ENCODE measurements at places on chromosomes 1 and 21.

DNA sequence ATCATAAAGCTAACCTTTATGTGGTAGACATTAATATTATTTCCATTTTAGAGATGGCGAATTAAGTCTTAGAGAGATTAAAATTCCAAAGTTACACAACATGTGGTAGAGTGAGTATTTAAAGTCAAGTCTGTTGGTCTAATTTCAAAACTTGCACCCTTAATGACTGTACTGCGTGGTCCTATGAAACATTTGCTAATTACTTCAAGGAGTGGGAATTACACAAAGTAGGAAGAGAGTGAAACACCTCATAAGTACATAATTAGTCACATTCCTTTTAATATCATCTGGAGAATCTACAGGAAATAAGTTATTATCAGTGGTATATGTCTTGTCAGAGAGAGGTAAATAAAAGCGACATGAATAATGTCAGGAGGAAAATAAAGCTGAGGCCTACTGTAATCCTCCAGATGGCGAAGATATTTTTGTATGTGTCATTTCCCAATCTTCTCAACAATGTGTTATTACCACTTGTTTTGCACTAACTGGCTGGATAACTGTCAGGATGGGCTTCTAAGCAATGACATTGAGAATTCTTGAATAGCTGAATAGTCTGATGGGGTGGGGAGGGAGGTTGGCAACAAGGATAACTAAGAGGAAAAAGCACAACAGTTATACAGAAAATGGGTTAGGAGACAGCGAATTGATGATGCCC lies 95.5 kb downstream of the TNFSF18 start:
- no peak for DNase-seq

- no peak for DNase-seq
These were observed 18.2 kb downstream of the PHLDA3 start for GRCh38 chr1:201450721-201451291.

- peak; percentile 94 for DNase-seq
These were observed 41.0 kb upstream of the LIN9 start for GRCh38 chr1:226349801-226350518.

GRCh38 chr1:181284978-181285377 lies 196.5 kb downstream of the IER5 start:
- DNase-seq: no peak

GRCh38 chr1:187568067-187568466 lies 739.3 kb downstream of the PLA2G4A start:
- DNase-seq: no peak

DNA sequence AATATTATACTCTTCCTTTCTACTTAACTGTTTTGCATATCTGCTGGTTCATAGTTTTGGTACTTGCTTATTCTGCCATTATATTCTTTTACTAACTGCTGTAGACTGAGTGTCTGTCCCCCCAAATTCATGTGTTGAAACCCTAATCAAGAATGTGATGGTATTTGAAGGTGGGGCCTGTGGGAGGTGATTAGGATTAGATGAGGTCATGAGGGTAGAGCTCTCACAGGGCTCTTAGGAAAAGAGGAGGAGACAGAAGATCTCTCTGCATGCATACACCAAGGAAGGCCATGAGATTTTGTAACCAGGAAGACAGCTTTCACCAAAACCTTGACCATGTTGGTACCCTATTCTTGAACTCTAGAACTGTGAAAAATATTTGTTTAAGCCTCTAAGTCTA lies 354.1 kb upstream of the B3GALT2 start:
- DNase-seq: no peak

DNA sequence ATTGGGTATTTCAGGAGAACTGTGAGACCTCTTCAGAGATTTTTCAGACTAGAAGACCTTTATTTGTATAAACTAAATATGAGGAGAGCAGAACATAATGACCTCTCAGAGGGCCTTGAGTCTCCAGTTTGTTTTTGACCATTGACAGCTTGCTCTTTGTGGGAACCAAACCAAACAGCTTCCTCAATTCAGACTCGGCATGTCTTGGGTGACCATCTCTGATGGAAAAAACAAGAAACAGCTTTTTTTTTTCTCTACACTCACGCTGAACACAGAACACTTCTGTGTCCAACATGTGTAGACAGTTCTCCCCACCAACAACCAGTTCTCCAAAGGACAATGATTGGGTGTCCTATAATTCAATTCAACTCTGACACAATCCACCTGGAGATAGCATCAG lies 11.5 kb downstream of the ATP1A4 start:
- no peak for DNase-seq

GRCh38 chr1:235558621-235559169 lies 54.4 kb upstream of the B3GALNT2 start:
- no peak for DNase-seq

GRCh38 chr1:55605155-55605554 lies 390.0 kb upstream of the USP24 start:
- no peak for DNase-seq

- no peak for DNase-seq
These were observed 18.2 kb downstream of the CRYZ start for GRCh38 chr1:74714429-74715235.

DNA sequence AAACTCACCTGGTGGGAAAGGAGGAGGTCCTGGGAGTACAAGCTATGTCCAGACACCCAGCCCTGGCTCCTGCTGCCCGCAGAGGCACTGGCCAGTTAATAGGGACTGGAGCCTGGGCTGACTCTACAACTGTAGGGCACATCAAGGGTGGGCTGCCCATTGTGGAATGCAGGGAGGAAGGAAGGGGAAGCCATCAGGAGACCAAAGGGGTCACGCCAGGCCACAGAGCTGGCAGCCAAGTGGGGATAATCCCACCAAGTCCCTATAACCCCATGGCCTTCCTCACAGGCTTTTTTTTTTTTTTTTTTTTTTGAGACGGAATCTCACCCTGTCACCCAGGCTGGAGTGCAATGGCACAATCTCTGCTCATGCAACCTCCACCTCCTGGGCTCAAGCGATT lies 14.7 kb downstream of the TMEM53 start:
- no peak for DNase-seq

- DNase-seq: no peak
These were observed 43.5 kb downstream of the STYXL2 start for GRCh38 chr1:167137332-167137781.

- DNase-seq: no peak
These were observed 152.2 kb downstream of the S1PR1 start for GRCh38 chr1:101388904-101389546.

- DNase-seq: no peak
These were observed 433.1 kb downstream of the PCP4 start for GRCh38 chr21:40300300-40300699.

DNA sequence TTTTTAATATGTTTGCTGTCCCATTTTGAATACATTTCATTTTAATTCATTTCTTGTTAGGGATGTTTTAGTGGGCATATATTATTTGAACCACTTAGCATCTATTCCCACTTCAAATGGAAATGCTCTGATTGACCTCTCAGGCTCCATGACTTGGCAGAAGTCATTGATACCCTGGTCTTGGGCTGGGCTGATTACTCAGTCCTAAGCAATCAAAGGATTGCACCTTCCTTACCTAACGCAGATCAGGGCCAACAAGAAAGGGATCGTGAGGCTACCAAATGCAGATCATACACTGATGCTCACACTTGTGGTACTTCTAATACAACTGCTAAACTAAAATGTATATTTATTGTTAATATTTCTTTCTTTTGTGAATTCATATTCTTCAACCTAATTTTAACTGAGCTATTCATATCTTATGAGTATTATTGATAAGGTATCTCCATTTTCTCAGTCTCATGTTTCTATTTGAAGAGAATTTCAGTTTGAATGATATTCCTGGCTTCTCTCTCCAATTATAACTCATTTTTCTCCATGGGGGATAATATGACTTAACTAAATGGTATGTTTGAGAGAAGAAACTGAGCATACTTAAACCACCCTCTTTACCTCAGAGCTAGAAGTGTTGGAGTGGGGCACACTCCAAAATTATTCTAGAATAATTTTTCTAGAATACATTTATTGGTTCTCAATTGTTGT lies 615.5 kb upstream of the ADAMTS5 start:
- DNase-seq: no peak

- DNase-seq: peak; percentile 36
These were observed 101.1 kb upstream of the HNRNPU start for GRCh38 chr1:244965185-244966030.

- DNase-seq: peak; percentile 92
These were observed 362 bp upstream of the DYNLT4 start for GRCh38 chr1:44807364-44808062.

DNA sequence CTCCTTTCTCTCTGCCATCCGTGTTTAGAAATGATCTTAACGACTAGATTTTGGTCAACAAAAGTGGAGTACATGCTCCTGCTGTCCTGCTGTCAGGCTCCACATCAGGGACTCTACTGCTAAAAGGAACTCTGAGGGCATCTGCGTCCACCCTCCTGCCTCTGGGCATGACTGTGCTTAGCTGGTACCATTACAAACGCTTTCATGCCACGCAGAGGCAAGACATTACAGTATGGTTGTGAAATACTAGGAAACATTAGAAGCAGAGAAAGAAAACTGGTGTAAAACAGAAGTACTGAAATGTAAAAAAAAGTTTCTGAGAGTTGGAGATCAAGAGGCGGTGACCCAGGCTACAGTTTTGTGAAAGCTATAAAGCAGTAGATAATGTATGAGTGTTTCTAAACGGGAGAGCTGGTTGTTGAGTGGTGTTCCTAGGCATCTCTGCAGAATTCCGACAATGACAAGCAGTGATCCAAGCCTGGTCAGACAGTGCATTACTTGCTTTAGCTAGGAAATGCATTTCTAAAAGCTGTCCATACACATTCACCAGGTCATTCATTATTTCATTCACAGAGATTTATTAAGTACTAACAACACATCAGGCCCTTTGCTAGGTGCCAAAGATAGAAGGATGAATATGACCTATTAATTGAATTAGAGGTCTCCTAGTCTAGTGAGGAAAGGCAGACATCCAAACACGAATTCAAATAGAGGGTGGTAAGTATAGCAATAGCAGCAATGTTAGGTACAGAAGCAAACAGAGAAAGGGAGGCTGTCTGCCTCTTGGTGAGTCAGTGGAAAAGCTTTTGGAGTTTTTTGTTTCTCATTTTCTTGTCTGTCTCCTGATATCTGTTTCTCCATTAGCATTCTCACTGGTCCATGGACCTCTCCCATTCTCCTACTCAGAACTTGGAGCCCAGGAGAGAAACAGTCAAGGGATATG lies 401.9 kb downstream of the LMO4 start:
- no peak for DNase-seq

GRCh38 chr1:89946532-89946931 lies 48.4 kb upstream of the ZNF326 start:
- DNase-seq: no peak

- no peak for DNase-seq
These were observed 135.1 kb downstream of the AK5 start for GRCh38 chr1:77416692-77417450.

GRCh38 chr1:38013227-38013622 lies 691 bp downstream of the UTP11 start:
- no peak for DNase-seq

All from GF-D8 (cell line).